Hematopoietic multipotent progenitor cell treated with erythropoietin and hydrocortisone succinate and interleukin-3 and kit ligand, for 4 days (in vitro differentiated cells): ENCODE measurements at places on chromosomes 16 and 17.
A peak's percentile ranks its signal among the peaks of the same experiment; 100 is the strongest.

DNA sequence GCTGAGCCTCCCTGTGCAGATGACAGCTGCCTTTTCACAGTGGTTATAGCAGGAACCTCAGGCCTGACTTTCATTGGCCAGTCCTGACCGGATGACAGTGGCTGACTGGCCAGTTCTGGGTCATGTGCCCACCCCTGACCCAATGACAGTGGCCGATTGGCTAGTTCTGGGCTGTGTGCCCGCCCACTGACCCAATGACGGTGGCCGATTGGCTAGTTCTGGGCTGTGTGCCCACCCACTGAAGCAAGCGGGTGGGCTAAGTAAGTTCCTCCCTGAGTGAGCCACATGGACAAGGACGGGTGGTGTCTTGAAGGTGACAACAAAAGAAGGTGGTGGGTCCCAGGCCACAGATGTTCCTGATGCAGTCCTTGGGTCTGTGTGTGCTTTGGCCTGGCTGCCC is 9.5 kb downstream of the DEF8 start:
- peak; percentile 67 for DNase-seq

DNA sequence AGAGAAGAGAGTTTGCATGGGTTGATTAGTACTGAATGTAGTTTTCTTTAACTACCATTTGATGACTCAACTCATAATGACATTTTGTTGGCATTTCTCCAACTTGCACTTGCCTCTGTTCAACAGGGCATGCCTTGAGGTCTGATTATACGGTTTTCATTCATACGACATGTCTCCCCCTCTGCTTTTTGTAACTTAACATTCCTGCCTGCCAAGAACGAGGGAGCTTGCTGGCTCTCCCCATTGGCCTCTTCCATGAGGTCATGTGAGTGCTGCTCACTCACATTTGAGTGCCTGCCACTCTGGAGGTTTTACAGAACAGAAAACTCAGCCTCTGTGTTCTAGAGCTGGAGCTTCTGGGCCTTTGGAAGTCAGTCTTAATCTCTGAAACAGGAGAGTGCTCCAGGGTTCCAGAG is 19.7 kb downstream of the MAP2K6 start:
- peak; percentile 44 for DNase-seq

DNA sequence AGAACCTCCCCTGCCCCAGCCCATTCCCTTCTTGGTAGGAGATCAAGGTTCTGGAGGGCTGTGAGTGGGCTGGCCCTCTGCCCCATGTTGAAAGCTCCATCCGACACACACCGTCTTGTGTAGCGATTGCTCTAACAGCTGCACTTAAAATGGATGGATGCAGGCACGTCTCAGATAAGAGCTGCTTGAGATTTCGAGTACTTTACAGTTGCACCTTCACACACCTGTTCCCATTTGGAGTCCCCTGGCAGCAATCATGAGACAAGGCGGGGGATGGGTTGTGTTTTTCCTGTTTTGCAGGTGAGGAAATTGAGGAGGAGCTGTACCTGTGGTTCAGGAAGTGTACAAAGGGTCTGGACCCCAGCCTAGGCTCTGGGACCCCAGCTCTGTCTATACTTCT is 25.6 kb upstream of the TAC4 start:
- no peak for DNase-seq

DNA sequence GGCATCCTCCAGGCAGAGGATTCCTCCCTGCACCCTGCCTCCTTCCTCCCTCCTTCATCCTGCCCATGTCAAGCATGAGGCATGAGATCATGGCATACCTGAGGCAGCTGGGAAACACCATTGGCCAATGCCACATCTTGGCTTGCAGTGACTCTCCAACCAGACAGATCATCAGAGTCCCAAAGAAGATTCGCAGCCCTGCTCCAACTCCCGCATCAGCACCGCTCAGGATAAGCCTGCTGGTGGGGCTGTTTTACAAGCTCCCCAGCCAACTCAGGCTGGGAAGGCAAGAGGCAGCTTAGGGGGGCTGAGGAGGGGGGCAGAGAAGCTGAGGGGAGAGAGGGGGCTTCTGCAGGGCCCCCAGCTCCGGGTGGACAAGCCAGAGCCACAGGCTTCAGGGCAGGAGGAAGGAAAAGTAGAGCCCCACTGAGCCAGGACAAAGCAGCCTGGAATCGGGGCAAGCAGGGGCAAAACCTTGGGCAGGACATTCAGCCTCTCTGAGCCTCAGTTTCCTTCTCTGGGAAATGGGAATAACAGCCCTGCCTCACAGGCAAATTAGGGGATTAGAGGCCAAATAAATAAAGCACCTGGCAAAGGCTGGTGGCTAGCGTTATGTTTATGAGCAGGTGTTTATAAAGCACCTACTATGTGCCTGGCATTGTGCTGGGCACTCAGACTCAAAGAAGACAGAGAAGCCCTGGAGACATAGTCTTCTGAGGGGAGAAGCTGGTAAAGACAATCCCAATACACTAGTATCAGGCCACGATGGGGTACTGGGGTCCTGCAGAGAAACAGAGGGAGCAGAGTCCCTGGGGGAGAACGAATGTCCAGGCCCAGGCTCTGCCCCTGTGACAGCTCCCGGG is 88.1 kb downstream of the GOSR1 start:
- DNase-seq, result peak; percentile 20

GRCh38 chr17:75845933-75846691 is 1.9 kb upstream of the UNC13D start:
- DNase-seq, result no peak

DNA sequence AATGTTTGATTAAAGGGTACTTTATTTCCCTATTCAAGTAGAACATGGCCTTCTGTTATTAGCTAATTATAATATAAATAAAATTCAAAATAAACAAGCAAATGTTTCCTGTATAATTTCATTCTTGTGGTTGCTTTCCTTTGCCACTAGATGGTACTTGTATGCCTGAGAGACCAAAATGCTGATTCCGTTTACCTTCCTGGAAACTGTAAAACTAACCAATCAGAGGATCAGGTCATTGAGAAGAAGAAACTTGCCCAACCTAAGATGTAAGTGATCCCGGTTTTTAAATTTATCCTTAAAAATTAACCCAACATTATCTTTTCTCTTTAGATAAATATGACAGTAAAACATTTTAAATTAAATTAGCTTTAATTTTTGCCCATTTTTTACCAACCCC is 8.1 kb upstream of the ABCA5 start:
- DNase-seq, result peak; percentile 66

DNA sequence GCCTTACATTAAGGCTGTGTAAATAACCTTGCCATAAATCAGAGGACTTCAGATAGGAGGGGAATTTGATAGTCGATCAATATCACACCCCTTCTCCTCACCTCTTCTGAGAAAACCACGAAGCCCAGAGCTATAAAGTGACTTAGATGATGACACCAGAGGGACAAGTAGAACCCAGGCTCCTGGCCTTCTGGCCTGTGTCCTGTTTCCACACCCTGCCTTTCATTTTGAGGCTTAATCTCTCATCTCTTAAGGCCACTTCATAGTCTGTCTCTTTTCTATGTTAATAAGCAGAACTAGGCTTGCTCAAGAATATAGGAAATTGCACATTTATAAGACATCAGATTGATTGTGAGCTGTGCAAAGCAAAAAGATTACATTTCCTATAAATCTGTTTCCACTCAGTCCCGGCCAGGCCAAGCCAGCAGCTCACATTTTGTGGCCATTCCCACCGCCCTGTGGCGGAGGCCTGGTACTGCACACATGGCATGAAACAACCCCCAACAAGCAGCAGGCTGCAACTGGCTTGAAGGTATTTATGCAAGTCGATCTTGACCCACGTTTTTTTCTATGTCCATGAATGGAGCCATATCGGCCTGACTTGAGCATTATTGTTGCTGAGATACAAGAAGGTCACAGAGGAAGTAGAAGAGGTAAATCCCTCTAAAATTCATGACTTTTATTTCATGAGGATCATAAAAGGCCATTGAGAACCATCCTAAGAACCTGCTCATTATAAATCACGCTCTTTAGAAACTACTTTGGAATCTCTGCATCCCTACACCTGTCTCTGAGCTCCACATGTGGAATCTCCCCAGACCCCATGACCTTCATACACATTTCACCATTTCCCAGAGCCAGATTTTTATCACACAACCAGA is 93.7 kb downstream of the PMP22 start:
- peak; percentile 75 for DNase-seq

DNA sequence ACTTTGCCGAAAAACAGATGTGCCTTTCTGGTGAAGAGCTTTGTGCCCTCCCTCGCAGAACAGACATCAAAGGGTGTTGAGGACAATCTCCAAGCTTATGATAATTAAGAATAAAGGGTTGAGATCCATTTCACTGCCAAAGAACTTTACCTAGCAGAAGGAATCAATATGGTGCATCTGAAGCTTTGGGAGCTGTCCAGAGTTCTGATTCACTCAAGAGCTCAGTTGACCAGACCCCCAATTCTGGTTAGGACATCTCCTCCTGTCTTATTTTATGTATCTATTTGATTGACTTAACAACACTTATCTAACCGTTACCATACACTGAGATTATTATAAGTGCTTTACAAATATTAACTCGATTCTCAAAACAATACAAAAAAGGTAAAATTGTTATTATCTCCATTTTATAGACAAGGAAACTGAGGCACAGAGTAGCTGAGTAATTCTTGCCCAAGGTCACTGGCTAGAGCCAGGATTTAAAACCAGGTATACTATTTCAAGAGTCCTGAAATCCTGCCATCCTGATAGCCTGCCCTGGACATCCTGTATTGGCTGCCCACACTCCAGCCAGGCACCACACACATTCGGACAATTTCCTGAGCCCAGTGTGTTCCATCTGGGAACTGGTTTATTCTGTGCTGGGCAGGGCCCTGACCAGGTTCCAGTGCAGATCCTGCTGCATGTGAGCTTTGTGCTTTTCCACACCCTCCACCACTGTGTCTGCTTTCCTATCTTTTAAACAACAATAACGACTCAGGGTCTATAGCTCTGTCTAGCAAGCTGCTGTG is 29.8 kb downstream of the PITPNM3 start:
- peak; percentile 49 for DNase-seq

DNA sequence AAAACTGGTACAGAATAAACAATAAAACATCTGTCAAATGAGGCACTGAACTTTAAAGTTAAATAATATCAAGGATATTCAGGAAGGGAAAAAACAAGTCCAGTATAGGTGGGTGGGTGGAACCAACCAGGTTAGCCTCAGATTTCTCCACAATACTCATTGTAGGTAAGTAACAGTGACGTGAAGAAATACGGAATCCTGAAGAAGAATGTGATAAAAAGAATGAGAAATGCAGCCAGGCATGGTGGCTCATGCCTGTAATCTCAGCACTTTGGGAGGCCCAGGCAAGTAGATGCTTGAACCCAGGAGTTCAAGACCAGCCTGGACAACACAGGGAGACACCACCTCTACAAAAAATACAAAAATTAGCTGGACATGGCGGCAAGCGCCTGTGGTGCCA is 47.3 kb downstream of the UBE2G1 start:
- DNase-seq, result no peak

DNA sequence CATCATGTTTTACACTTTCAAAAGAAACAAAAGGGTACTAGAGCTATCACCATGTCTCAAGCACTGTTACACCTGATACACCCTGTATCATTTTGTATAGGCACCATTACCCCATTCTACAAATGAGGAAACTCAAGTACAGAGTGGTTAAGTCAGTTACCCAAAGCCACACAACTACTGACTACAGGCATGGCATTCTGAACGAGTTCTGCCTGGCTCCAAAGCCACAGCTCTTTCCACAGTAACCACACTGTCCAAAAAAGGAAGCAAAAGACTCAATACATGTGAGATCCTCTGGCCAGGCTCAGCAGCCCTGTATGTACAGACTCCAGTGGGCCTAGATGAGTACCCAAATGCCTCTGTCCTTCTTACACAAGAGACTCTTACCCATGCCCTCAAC is 4.7 kb downstream of the DYNC1LI2 start:
- DNase-seq, result peak; percentile 93

DNA sequence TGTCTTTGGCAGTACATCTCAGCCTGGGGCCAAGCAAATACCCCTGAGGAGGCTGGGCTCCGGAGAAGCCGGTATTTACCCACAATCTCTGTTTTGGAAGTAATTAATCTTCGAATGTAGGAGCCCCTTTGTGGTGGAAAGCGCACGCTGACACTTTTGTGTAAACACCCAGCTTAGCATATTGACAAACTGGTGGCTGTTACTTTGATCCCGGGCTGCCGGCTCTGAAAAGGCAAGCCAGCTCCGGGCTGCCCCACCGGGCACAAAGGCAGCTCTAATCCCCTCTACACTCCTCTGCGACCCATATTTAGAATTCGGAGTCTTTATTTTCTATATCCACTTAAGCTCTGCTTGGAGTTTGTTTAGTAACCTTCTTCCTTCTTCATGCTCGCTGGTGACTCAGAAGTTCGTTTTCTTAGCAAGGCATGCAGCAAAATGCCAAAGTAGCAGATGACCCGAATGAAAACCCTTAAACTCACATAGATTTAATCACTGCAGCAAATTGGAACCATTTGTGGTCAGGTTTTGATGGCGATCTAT is 144.0 kb upstream of the IRX3 start:
- DNase-seq, result no peak

- DNase-seq, result no peak
Observed at GRCh38 chr17:77814091-77814772, 144.3 kb upstream of the TNRC6C start.

DNA sequence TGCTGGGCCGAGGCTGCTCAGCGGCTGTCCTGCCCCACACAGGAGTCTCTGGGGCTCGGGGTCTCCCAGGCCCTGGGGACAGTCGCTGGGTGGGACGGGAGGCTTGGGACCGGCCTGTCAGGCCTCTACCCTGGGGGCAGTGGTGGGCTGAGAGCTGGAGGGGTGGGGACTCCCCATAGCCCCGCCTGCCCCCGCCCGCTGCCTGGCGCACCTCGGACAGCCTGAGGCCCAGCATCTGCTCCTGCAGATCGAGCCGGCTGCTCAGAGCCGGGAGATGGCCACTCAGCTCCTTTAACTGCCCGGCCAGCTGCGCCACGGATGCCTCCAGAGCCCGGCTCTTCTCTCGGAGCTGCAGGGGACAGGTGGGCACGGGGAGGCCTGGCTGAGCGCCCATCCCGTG is 6.7 kb downstream of the PERCC1 start:
- no peak for DNase-seq

DNA sequence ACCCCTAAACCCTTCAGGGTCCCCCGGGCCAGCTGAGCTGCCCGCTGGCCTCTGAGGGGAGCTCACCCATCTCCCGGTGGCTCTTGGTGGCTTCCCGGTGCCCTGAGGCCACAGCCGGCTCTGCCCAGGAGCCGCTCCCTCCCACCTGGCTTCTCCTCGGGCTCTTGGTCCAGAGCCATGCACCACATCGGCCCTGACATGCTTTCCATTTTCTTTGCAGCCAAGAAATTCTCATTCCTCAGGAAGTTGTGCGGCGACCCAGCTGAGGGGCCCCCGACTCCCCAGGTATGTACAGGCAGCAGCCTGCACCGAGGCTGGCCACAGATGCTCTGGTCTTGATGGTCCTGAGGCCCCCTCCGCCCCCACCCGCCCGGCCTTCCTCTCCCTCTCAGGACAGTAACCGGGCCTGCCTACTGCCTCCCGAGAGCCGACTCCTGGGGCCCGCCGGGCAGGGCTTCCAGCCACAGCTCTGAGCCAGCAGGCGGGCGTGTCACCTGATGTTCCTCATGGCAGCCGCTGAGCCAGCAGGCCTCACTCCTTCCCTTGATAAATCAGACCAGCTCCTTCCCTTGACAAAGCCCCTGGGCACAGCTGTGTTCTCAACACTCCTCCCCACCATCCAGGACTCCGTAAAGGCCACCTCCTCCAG is 28.4 kb upstream of the ZFPM1 start:
- peak; percentile 34 for DNase-seq

GRCh38 chr16:20675488-20676267 is 21.8 kb downstream of the ACSM1 start:
- peak; percentile 80 for DNase-seq

GRCh38 chr16:67284699-67285646 is 5.6 kb downstream of the PLEKHG4 start:
- no peak for DNase-seq
